ENCODE measurements at places on chromosomes 1 and 21. TPM values are rescaled to one million over a fixed set of nuclear protein-coding genes. Genes with fewer than 3 reads are reported as not detected.

DNA sequence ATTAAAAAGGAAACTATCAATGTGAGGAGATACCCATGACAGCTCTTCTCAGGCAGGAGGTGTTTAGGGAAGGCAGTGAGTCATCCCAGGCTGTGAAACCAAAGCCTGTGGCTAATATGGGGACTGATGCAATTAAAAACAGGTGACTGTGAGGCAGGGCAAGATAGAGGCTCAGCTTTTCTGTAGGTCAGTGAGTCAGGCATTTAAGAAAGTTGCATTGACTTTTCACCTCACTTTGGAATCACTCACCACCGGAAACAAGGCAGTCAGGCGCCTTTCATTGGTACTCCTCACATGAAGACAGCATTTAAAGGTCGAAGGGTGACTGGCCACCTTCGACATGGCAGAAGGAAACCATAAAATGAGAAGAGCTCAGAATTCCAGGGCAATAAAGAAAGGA is 54.5 kb downstream of the PAPPA2 start:
- no peak for DNase-seq

Gene EVA1B
- total RNA-seq, result 25.7 TPM

DNA sequence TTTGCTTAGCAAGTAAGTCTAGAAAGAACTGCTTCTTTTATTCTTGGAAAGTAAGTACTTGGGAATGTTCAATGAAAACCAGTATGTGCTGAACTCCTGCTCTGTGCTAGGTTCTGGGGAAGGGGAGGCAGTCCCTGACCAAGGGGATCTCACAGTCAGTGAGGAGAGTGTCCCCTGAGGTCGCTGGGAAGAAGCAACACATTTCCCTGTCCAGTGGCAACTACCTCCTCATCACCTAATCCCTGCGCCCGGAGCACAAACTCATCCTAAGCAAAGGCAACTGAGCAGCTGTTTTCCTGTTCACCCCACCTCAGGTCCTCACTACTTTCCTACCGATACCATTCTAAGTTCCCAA is 61.7 kb upstream of the ANGPTL1 start:
- DNase-seq, result no peak

Gene LORICRIN
- not detected for total RNA-seq

Data from tongue (tissue), 3 donors.